ENCODE measurements at places on chromosomes 11 and 22.
A peak's percentile ranks its signal among the peaks of the same experiment; 100 is the strongest.

GRCh38 chr11:118820412-118821357 is 29.7 kb upstream of the DDX6 start:
- DNase-seq: no peak

GRCh38 chr11:93783765-93784144 is 327 bp upstream of the MED17 start:
- DNase-seq: no peak

DNA sequence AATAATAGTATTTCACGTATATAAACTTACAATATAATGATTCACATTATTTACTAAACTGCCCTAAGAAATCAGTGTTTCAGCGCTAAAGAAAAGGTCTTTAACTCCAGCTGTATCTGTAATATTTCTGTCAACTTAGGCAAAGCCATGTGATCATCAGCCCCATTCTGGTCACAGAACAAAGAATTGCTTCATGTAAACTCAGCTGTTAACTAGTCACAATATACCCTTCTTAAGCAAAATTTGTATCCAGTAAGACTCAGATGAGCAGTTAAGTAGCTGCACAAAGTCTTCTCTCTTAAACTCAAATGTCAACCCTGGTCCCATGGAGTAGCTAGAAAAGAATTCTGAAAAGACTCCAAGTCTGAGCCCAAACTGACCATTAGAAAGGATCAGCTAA is 26.6 kb downstream of the HPS5 start:
- DNase-seq: no peak

GRCh38 chr11:18615628-18616392 is 16.2 kb downstream of the MISFA start:
- no peak for DNase-seq

DNA sequence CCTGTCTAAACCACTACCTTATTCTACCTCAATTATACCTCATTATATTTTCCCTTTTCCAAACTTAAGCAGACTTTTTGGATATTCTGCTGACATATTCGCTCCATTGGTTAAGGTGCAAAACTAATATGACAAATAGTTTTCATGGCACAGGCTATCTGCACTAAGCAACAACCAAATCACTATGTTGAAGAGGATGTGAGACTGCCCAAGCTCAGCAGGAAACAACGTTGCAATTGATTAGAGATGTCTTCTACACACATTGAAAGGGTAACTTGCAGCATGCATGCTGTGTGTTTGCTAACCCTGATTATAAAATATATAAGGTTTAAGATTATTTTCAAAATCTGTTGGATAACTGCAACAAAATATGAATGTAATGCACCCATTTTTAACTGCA is 61.6 kb downstream of the STK33 start:
- DNase-seq: no peak

DNA sequence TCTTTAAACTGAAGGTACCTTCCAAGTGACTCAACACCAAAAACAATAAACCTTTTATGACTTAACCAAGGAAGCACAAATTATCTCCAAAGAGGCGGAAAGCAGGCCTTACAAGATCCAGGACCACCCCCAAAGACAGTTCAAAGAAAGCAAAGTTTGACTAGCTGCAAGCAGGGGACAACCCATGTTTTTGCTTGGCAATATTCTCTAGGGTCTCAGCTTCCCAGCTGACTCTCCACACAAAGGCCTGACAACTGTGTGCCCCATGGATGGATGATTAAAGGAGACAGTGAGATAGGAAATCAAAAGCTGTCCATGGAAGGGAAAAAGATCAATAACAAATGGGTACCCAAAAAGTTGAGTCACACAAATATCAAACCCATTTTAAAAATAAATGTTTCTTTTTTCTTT is 232.2 kb downstream of the DDX10 start:
- DNase-seq: peak; percentile 42

DNA sequence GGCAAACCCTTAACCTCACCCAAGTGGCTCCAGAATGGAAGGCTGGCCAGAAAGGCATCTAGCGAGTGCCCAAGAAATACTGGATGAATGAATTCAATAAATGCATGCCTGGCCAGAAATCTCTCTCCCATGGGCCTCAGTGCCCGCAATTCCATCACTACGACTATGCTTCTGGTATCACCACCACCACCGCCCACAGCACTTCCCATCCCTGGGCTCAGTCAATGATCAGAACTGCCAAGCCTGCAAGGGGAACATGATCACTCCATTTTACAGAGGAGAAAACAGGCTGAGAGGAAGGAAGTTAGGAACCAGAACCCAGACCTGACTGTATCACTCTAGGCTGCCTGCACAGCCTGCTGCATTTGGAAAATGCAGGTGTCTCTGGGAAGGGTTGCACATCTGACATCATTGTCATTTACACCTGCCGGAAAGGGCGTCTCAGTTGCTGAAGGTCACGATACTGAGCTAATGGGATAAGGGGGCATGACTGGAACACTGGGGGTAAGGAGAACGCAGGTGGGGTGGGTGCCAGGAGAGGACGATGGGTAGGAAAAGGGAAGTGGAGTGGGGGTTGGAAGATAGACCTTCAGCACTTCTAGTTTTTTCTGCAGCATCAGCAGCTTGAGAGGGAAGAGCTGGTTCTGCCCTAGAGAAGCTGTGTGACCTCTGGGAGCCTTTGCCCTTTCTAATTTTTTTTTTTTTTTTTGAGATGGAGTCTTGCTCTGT is 3.2 kb downstream of the GPR152 start:
- DNase-seq: no peak

DNA sequence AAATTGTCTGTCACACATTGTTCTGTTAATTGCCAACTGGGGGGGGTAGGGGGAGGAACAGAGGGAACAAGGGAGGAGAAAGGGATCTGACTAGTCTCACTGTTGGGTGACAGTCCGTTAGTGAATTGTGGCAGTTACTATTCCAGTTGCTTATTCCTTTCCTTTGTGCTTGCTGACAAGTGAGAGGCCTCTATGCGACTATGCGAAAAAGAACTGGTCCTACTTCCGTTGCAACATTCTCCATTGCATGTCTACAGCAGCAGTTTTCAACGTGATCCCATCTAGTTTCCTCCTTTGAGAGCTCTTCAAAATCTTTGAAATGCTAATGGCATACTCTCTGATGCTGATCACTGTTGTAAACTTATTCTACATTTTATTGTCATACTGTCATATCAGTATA is 672.2 kb downstream of the LRRC4C start:
- DNase-seq: no peak

GRCh38 chr11:102683277-102683676 is 22.3 kb downstream of the MMP27 start:
- DNase-seq: no peak

DNA sequence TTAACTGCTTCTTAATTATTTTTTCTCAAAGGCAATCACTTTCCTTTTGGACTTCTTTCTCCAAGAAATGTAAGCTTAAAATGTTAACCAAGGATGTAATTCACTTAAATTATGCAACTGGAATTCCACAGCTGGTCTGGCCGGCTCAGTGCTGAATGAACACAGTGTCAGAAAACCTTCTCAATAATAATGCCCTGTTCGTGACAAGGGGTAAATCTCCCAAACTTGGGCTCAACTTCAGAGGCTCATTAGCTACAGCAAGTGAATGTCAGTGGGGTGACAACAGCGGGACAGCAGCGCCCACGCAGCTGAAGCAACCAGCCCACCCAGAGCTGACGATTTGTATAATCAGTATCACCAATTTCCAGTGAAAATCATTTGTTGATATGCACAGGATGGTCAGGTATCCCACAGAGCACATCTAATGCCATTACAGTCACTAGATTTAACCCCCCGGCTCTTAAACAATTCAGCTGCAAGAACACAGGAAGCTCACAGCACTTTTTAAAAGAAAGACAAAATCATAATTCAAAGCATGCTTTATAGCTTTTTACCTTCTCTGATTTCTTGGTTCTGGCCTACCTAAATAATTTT is 704.8 kb downstream of the DLG2 start:
- no peak for DNase-seq

DNA sequence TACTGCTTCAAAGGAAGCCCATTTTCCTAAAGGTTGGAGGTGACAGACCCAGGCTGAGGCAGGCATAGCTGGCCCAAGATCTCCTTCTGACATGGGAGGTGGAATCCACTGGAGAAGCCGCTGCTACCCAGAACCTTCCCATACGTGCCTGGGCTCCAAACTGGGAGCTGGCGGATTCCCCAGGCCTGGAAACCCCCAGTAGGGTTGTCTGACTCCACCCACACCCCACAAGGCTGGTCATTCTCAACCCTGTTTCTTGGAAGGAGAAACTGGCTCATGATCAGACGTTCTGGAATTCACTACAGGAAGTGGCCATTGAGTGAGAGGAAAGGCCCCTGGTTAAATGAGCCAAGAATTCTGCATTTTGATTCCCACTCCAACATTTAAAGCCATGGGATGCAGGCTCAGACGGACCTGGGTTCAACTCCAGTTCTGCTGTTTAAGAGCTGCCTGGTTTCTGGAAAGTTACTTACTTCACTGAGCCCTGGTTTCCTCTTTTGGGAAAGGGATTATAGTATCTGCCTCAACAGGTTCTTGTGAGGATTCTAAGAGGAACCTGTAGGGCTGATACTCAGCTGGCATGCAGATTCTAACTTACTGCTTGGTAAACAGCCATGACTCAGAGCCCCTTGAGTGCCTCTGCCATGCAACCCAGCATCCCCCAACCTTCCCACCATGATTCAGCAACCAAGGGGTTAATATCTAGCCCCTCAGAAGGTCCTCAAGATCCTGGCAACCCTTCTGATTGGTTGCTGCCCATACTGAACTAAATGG is 19.4 kb upstream of the TSKU start:
- DNase-seq: peak; percentile 86

DNA sequence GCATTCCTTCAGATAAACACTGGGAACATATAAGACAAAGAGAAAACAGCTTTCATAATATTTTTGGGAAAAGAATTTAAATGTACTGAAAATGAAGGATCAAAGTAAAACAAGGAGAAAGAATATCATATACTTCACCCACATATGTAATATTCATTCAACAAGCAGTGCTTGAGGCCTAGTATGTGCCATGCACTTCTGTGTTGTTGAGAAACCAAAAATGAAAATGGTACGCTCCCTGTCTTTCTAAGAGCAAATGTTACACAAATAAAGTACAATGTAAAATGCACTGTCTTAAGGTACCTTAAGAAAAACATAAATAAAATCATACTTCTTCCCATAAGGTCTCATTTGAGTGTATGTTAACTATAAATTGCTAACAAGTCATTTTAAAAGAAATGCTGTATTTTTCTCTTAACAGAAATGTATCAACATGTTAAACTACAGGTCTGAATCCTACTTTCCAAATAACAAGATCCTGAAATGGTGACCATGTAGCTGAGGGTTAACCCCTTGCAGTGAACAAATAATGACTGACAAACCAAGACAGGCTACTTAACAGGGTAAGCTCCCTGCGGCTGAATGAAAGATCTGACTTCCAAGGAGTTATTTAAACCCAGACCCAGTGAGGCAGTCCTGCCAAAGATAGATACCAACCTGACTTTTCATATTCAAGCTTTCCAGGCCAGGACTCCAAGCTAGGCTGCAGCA is 377.6 kb downstream of the DCDC1 start:
- no peak for DNase-seq

DNA sequence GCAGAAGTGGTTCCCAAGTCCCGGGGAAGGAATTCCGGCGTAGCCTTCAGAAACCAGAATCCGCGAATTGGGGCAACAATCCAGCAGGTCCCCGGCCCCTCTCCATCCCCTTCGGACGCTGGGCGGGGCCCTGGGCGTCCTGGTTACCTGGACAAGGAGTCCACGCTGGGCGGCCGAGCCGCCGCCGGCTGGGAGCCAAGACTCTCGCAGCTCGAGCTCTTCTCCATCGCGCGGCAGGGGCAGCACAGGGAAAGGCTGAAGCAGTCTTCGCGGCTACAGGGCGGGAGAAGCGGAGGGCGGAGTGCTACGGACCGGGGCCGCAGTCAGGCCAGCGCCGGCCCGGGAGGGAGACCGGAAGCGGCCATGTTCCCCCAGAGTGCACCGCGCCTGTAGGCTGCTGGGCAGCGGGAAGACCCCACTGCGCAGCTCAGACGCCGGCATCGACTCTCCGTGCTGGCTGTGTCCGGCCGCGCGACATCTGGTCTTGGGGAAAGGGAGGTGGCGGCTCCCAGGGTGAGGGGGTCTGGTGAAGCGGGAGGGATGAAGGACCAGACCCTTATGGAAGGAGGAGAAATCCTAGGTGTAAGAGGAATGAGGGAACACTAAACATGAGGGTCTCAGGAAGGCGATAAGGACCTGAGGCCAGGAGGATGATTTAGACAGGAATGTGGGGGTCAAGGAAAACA is at the start of gene MTMR2:
MTMR2 (minus strand) TSS at position 380 of the 686 bp plus-strand sequence; CDS start at position 227, 153 bp downstream.
- DNase-seq: peak; percentile 80

DNA sequence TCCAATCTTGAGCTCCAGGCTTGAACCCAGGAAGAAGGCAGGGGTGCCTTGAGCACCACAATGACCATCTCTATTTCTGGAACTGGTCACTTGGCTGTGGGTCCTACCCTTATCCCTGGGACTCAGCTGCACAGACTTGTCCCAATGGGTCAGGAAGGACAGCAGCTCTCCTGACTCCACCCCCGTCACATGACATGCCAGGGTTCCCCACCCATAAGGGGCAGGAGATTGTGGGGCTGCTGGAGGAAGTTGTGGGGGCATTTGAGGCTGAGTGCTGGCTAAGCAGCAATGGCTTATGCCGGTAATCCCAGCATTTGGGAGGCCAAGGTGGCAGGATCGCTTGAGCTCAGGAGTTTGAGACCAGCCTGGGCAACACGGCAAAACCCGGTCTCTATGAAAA is 56.2 kb downstream of the NFAM1 start:
- DNase-seq: no peak

DNA sequence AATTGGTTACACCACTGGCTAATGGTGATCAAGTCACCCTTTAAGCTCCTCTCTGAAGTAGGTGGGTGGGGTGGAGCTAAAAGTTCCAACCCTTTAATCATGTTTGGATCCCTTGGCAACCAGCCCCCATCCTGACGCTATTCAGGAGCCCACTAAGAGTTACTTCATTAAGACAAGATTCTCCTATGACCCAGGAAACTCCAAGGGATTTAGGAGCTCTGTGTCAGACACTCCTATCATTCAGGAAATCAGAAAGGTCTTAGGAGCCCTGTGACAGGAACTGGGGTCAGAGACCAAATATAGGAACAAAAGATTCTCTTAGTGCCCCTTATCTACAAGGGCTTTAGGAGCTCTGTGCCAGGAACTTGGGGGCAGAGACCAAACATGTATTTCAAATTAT is 141.3 kb downstream of the ATG16L2 start:
- no peak for DNase-seq

GRCh38 chr11:36156161-36156816 is 132.9 kb downstream of the COMMD9 start:
- DNase-seq: peak; percentile 34

GRCh38 chr11:96869207-96869606 is 479.4 kb downstream of the JRKL start:
- no peak for DNase-seq

GRCh38 chr11:74320538-74320937 is 9.1 kb upstream of the P4HA3 start:
- peak; percentile 30 for DNase-seq

- DNase-seq: no peak
Measured at GRCh38 chr11:16377746-16378145, 21.4 kb upstream of the SOX6 start.

- no peak for DNase-seq
Measured at GRCh38 chr11:105610871-105611571, 1.1 kb downstream of the GRIA4 start.

All from fibroblast of skin of back (primary cell).